ENCODE measurements at places on chromosomes 12 and 14. TPM values are rescaled to one million over a fixed set of nuclear protein-coding genes. Genes with fewer than 3 reads are reported as not detected.

The ITGA7 gene
- total RNA-seq = 21.4 TPM

The SLC8A3 gene
- not detected for total RNA-seq

The PIK3C2G gene
- total RNA-seq = not detected

The RHOF gene
- total RNA-seq = 21.1 TPM

DNA sequence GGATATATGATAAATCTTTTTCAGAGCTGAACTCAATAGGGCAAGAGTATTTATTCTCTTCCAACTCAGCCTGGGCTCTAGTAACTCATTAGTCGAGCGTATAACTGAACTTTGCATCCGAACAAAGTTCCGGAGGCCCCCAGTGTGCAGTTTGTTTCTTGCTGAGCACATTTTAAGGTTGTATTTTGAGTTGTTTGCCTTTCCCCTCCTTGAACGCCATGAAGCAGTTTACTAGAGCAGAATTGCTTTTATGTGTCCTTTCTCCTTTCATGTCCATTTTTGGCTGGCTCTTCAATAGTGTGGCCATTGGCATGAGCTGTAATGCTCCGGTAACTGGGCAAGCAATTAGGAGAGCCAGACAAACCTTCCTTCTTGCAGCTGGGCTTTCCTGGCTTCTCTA is 105.3 kb downstream of the WIF1 start:
- H3K27me3 ChIP-seq = peaks cover 62% of the 10 kb centered on the region
- H3K27ac ChIP-seq = no peak overlapping the region
- no peaks in the 10 kb centered on the region for H3K4me1 ChIP-seq
- no peaks in the 10 kb centered on the region for H3K36me3 ChIP-seq
- DNase-seq = no peak

DNA sequence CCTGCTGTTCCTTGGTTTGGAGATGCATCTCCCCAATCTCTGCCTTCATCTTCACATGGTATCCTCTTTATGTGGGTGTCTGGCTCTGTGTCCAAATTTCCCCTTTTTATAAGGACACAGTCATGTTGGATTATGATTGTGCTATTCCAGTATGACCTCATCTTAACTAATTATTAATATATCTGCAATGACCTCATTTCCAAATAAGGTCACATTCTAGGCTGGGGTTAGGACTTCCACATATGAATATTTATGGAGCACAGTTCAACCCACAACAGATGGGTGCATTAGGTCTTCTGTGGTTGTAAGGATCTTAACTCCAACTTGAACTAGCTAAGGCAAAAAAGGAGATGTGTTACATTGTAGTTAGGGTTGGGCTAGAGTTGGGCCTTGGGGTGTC is 69.4 kb downstream of the ADCK1 start:
- no peaks in the 10 kb centered on the region for H3K36me3 ChIP-seq
- H3K27ac ChIP-seq = no peak overlapping the region
- H3K4me3 ChIP-seq = no peak overlapping the region
- H3K4me1 ChIP-seq = no peaks in the 10 kb centered on the region

DNA sequence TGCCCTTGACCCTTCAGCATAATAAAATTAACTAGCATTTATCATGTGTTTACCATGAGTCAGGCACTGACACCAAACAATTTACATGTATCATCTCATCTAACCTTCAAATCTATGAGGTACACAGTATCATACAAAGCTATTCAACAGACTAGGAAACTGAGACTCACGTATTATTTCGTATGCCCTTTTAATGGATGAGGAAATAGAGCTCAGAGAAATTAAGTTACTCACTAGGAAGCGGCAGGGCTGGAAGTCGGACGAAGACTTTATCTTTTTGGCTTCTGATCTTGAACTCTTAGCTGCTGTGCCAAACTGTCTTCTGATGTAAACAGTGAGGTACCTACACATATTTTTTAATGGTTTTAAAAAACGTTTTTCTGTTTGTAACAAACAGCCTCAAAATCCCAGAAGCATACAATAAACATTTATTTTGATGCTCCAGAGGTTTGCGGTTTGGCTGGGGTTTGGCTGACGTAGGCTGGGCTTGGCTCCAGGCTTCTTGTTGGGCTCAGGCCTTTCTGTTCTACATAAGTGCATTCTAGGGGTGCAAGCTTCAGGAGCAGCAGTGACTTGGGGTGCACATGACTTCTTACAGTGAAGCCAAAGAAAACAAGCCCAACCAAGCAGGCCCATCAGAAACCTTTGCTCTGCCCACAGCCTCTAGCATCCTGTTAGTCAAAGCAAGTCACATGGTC is 184.7 kb downstream of the TBX5 start:
- no peaks in the 10 kb centered on the region for H3K36me3 ChIP-seq
- peaks cover 6% of the 10 kb centered on the region for H3K27me3 ChIP-seq
- H3K27ac ChIP-seq = no peak overlapping the region
- H3K4me1 ChIP-seq = no peaks in the 10 kb centered on the region

- no peaks in the 10 kb centered on the region for H3K4me1 ChIP-seq
- H3K27ac ChIP-seq = no peak overlapping the region
- no peaks in the 10 kb centered on the region for H3K27me3 ChIP-seq
- no peaks in the 10 kb centered on the region for H3K36me3 ChIP-seq
Observed at GRCh38 chr12:66392266-66392915, 90.1 kb downstream of the HELB start.

DNA sequence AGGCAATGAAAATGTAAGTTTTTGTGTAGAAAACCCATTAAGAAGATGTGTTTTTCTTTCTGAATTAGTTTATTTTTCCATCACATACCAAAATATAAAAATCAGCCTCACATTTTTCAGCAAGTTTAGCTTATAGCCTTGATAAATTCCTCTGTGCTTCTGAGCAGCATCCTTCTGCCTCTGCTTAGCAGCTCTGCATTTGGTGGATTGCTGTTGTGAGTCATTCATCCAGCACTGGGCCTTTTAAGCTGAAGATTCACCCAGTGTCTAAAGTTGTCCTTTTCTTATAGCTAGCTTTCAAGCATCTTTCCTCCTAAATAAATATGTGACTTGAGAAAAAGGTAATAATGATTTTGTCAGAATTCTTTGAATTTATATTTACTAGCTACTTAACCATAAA is 206.1 kb downstream of the PCNX1 start:
- no peak overlapping the region for H3K27ac ChIP-seq
- no peak overlapping the region for H3K4me3 ChIP-seq
- H3K4me1 ChIP-seq = peaks cover 9% of the 10 kb centered on the region
- no peaks in the 10 kb centered on the region for H3K27me3 ChIP-seq
- peaks cover 14% of the 10 kb centered on the region for H3K36me3 ChIP-seq

DNA sequence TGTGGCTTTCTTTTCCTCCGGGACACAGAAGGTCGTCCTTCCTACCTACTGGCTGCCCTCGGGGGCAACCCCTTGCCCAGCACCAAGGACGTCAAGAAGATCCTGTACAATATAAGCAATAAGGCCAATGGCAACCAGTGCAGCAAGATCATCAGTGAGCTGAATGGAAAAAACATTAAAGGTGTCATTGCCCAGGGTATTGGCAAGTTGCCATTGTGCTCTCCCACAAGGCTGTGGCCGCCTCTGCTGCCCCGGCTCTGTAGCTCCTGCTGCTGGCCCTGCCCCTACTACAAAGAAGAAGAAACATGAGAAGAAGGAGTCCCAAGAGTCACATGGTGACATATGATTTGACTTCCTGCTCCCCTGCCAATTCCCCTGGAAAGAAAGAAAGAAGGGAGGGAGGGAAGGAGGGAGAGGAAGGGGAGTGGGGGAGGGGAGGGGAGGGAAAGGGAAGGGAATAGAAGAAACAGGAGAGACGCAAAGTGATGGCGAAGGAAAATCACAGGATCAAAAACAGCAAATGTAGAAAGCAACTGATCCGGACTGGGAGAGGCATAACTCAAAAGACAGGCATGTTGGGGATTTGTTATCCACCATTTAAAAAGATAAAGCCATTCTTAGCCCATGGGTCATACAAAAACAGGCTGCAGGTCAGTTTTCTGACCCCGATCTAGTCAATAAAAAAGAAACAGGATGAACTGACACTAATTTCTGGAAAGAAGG is 61.3 kb upstream of the RESF1 start:
- no peaks in the 10 kb centered on the region for H3K36me3 ChIP-seq
- no peak overlapping the region for H3K27ac ChIP-seq
- no peaks in the 10 kb centered on the region for H3K27me3 ChIP-seq
- H3K4me3 ChIP-seq = no peak overlapping the region
- peaks cover 6% of the 10 kb centered on the region for H3K4me1 ChIP-seq
- DNase-seq = peak; percentile 61

Measured in A673 (cell line).